ENCODE measurements at places on chromosomes 5 and 9. TPM values are rescaled to one million over a fixed set of nuclear protein-coding genes. Genes with fewer than 3 reads are reported as not detected.
A peak's percentile ranks its signal among the peaks of the same experiment; 100 is the strongest.

Gene PKD2L2
- total RNA-seq = 0.63 TPM

Gene OLFM1
- not detected for total RNA-seq

Gene STK10
- 261 TPM for total RNA-seq

DNA sequence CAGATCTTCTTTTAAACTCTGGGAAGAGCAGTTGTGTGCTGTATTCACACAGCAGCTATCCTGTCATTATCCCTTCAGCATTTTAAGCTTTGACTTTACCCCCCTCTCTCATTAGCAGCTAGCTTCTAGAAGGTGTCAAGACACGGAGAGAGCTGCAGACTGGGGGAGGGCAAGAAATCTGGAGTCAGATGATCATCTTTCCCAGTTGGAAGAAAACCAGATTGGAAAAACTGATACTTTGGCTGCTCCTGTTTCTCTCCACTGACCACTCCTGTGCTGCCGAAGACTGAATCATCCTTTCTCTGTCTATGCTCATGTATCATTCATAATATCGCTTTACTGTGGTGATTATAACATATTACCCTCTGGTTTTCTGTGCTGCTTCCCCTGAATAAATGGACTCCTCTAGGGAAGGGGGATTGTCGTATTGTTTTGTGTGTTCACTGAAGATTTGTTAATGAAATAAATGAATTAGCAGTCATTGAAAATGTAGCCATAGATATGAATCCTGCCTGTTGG, 75.1 kb downstream of the SH3GL2 start:
- H3K27me3 ChIP-seq = no peaks in the 10 kb centered on the region
- no peaks in the 10 kb centered on the region for H3K36me3 ChIP-seq
- no peak overlapping the region for H3K4me3 ChIP-seq

DNA sequence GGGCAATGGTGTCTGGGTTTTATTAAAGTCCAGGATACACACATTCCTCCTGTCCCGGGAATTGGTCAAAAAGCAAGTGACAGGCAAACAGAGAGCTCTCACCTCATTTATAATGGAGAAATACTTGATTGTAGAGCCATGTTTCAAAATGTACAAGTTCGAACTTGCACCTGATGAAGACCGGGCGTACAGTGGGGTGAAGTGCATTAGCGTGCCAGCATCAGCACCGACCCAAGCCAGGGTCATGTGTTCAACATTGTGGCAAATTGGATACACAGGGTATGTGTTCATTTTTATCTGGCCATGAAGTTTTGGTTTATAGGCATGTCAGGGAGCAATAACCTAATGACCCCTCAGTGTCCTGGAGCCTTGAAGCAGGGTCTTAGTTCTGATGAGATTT, 472.5 kb downstream of the IRX1 start:
- no peaks in the 10 kb centered on the region for H3K27me3 ChIP-seq
- no peaks in the 10 kb centered on the region for H3K4me1 ChIP-seq
- no peak overlapping the region for H3K4me3 ChIP-seq
- no peak overlapping the region for H3K27ac ChIP-seq

DNA sequence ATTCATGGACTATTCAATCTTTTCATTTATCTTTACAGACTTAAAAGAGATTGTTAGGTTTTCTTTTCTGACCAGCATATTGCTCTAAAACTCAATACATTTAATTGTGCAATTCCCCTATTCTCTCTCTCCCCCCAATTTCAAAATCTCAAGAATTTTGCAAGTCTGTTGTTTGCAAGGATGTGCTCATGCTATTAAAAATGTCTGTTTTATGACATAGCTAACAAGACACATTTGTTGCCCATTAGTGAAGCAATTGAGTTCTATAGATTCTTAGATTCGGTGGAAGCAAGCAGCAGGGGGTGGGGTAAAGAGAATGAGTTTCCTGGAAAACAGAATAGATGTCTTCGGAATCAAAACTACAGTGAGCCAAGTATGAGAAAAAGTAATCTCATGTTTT, 8.5 kb upstream of the CSNK1A1 start:
- no peak for DNase-seq
- no peaks in the 10 kb centered on the region for H3K27me3 ChIP-seq
- no peak overlapping the region for H3K4me3 ChIP-seq
- no peaks in the 10 kb centered on the region for H3K4me1 ChIP-seq
- no peak overlapping the region for H3K27ac ChIP-seq

GRCh38 chr9:91500509-91501014, 76.9 kb upstream of the NFIL3 start:
- no peak overlapping the region for H3K4me3 ChIP-seq
- H3K27ac ChIP-seq = no peak overlapping the region
- H3K4me1 ChIP-seq = no peaks in the 10 kb centered on the region
- no peak for DNase-seq
- no peaks in the 10 kb centered on the region for H3K36me3 ChIP-seq
- H3K27me3 ChIP-seq = no peaks in the 10 kb centered on the region

DNA sequence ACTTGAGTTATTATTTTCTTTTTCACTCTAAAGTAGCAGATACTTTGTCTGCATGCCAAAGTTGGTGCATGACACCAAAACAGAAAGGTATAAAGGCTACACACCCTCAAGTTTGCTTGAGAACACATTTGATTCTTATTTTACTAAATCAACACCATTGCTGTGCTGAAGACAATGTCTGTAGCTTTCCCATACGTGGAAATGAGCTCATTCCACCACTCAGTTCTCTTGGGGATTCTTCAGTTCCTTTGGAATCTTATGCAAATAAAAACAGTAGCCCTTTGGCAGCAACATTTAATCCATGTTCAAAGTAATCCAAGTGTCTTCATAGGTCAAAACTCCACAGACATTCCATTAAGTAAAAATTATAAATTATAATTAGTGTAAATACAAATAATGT, 264.9 kb downstream of the TLE1 start:
- H3K27me3 ChIP-seq = no peaks in the 10 kb centered on the region
- H3K36me3 ChIP-seq = no peaks in the 10 kb centered on the region
- no peak overlapping the region for H3K27ac ChIP-seq
- no peaks in the 10 kb centered on the region for H3K4me1 ChIP-seq
- no peak for DNase-seq
- H3K4me3 ChIP-seq = no peak overlapping the region

GRCh38 chr5:96120120-96120519, 158.5 kb upstream of the ELL2 start:
- DNase-seq = no peak
- H3K27me3 ChIP-seq = no peaks in the 10 kb centered on the region
- H3K4me3 ChIP-seq = no peak overlapping the region
- no peaks in the 10 kb centered on the region for H3K4me1 ChIP-seq
- H3K27ac ChIP-seq = no peak overlapping the region

Gene LCN15
- not detected for total RNA-seq

Gene PALM2AKAP2
- total RNA-seq = not detected

Gene SLC9A3
- 1.3 TPM for total RNA-seq

Gene C5orf58
- total RNA-seq = not detected

GRCh38 chr5:124182133-124182532, 564.3 kb downstream of the ZNF608 start:
- H3K4me1 ChIP-seq = no peaks in the 10 kb centered on the region
- H3K27me3 ChIP-seq = no peaks in the 10 kb centered on the region
- no peak overlapping the region for H3K27ac ChIP-seq
- H3K4me3 ChIP-seq = no peak overlapping the region

- H3K36me3 ChIP-seq = peaks cover 3% of the 10 kb centered on the region
- peak overlapping the region; percentile 69 for H3K4me3 ChIP-seq
- no peaks in the 10 kb centered on the region for H3K27me3 ChIP-seq
- DNase-seq = no peak
Observed at GRCh38 chr5:176387384-176387925, 943 bp downstream of the NOP16 start.

DNA sequence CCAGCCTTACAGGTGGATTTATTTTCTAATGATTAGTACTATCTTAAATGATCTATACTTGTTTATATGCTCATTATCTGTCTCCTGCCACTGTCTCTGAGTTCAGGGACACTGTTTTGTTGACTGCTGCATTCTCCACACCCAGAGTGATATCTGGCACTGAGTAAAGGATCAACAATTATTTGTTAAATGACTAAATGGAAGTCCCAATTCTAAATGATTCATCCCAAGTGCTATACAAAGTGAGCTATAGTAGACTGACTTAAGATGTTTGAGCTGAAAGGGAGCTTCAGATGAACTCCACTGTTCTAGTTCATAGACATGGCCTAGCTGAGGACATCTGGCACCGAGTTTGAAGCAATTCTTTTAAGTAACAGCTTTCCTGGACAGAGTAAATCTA, 40.5 kb downstream of the ITGA2 start:
- H3K36me3 ChIP-seq = no peaks in the 10 kb centered on the region
- DNase-seq = no peak
- H3K27me3 ChIP-seq = no peaks in the 10 kb centered on the region
- H3K4me3 ChIP-seq = no peak overlapping the region
- H3K27ac ChIP-seq = no peak overlapping the region

- H3K4me1 ChIP-seq = peaks cover under 1% of the 10 kb centered on the region
- no peak overlapping the region for H3K27ac ChIP-seq
- H3K36me3 ChIP-seq = no peaks in the 10 kb centered on the region
- H3K4me3 ChIP-seq = no peak overlapping the region
- no peaks in the 10 kb centered on the region for H3K27me3 ChIP-seq
Observed at GRCh38 chr5:66477596-66477995, 118.6 kb upstream of the MAST4 start.

DNA sequence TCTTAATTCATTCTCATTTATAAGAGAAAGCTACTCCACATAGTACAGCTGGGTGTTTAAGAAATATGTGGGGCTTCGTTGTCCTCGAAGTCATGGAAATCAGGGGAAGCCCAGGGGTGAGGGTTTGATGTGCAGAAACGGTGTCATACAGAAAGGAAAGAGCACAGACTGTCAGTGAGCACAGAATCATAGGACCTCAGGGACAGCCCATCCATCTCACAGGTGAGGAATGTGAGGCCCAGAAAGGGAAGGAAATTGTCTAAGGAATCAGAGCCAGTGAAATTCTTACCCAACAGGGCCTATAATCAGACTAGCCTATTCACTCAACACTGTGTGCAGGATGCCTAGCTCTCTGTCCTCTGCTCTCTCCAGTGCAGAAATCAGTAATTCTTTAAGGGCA, 535.6 kb downstream of the SPOCK1 start:
- no peak for DNase-seq
- no peak overlapping the region for H3K27ac ChIP-seq
- no peaks in the 10 kb centered on the region for H3K36me3 ChIP-seq
- no peaks in the 10 kb centered on the region for H3K4me1 ChIP-seq

Gene LECT2
- not detected for total RNA-seq

GRCh38 chr9:91131433-91131839, 230.3 kb downstream of the AUH start:
- no peak overlapping the region for H3K4me3 ChIP-seq
- no peak for DNase-seq
- no peaks in the 10 kb centered on the region for H3K4me1 ChIP-seq
- no peaks in the 10 kb centered on the region for H3K36me3 ChIP-seq
- no peak overlapping the region for H3K27ac ChIP-seq
- H3K27me3 ChIP-seq = no peaks in the 10 kb centered on the region

Gene SUSD3
- 41.0 TPM for total RNA-seq

DNA sequence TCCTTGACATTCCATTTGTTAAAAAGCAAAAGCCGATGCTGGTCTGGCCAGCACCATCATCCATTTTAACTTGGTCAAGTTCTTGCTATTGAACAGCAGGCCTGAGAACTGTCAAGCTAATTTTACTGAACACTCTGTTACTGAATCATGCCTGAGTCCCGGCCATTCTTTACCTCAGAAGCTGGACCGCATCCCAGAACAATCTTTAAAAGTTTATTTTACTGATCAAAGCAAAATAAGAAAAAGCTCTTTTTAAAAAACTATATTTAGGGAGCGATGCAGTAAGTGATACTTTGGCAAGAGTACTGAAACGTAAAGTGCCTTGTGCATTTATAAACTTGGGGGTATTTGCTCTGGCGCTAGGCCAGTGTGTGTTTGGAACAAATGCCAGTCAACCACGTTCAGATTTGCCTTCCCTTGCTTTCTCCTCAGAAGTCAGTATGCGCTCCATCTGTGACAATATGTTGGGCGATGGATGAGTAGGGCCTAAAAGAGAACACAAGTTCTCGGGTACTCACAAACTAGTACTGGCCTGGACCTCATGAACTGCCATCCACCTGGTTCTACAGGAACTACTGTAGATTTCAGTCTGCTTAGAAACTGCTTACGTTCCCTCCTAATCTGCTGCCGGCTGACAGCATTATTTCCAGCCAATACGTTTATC, 161.9 kb downstream of the MAPKAP1 start:
- H3K4me3 ChIP-seq = no peak overlapping the region
- no peak overlapping the region for H3K27ac ChIP-seq
- no peaks in the 10 kb centered on the region for H3K36me3 ChIP-seq
- DNase-seq = no peak

Gene CLIC3
- 1.1 TPM for total RNA-seq

- DNase-seq = no peak
- H3K4me3 ChIP-seq = no peak overlapping the region
- no peaks in the 10 kb centered on the region for H3K27me3 ChIP-seq
- no peak overlapping the region for H3K27ac ChIP-seq
- no peaks in the 10 kb centered on the region for H3K4me1 ChIP-seq
Observed at GRCh38 chr5:2207416-2208238, 324.9 kb upstream of the IRX4 start.

Gene CFAP157
- not detected for total RNA-seq

GRCh38 chr9:37575511-37575914, 667 bp downstream of the FBXO10 start:
- no peaks in the 10 kb centered on the region for H3K27me3 ChIP-seq
- peak; percentile 69 for DNase-seq
- H3K27ac ChIP-seq = peak overlapping the region; percentile 81
- H3K4me3 ChIP-seq = peak overlapping the region; percentile 94
- peaks cover 27% of the 10 kb centered on the region for H3K4me1 ChIP-seq
- H3K36me3 ChIP-seq = peaks cover 2% of the 10 kb centered on the region

DNA sequence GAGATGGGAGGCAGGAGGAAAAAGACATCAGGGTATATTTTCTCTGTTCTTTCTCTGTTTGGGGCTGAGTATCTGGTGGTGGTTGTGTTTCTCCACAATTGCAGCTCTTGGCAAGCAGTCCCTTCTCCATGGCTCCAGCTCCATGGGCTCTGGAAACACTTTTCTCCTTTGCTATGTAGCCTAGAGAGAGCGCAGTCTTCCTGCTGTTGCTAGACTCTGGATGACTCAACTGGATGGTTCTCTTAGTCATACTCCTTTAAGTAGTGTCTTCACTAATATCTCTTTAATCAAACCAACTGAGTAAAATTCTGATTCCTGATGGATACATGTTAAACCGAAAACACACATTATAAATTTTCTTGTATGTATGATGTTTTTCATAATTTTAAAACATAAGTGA, 3.3 kb upstream of the PLGRKT start:
- no peak overlapping the region for H3K4me3 ChIP-seq
- no peak overlapping the region for H3K27ac ChIP-seq
- peaks cover 2% of the 10 kb centered on the region for H3K36me3 ChIP-seq
- H3K4me1 ChIP-seq = peaks cover 23% of the 10 kb centered on the region
- no peak for DNase-seq

- DNase-seq = no peak
- no peaks in the 10 kb centered on the region for H3K36me3 ChIP-seq
- no peak overlapping the region for H3K4me3 ChIP-seq
- peaks cover 12% of the 10 kb centered on the region for H3K4me1 ChIP-seq
- no peak overlapping the region for H3K27ac ChIP-seq
- no peaks in the 10 kb centered on the region for H3K27me3 ChIP-seq
Observed at GRCh38 chr9:113890704-113891103, 14.6 kb downstream of the ZNF618 start.

- H3K27me3 ChIP-seq = no peaks in the 10 kb centered on the region
- H3K36me3 ChIP-seq = no peaks in the 10 kb centered on the region
- no peak for DNase-seq
- peaks cover 9% of the 10 kb centered on the region for H3K4me1 ChIP-seq
Observed at GRCh38 chr5:34009610-34010009, 1.8 kb upstream of the AMACR start.

- H3K4me1 ChIP-seq = no peaks in the 10 kb centered on the region
- peaks cover 15% of the 10 kb centered on the region for H3K27me3 ChIP-seq
- H3K27ac ChIP-seq = no peak overlapping the region
- DNase-seq = no peak
- no peaks in the 10 kb centered on the region for H3K36me3 ChIP-seq
Observed at GRCh38 chr5:351921-352245, 30.4 kb downstream of the AHRR start.

Gene C5orf34
- 5.1 TPM for total RNA-seq

Measured in B cell (primary cell).